Stimulated activated CD8-positive, alpha-beta memory T cell treated with anti-CD3 and anti-CD28 coated beads, Interleukin-7, amount 100 ng/mL, for 24 hours (primary cell): ENCODE measurements at places on chromosomes 4 and X.

DNA sequence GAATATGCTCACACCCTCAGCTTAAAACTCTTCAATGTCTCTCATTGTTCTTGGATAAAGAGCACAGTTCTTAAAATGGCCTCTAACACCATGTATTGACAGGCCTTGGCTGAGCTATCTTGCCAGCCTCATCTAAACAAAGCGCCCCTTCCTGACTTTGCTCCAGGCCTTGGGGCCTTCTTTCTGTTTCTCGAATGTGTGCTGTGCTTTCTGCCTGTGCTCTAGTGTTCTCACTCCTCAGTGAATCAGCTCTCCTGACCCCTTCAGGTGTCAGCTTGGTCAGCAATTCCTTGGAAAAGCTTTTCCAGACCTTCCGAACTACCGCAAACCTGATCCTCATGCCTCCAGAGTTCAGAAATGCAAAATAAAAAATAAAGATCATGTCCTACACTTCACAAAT, 346.3 kb upstream of the FSTL5 start:
- DNase-seq, result no peak

- no peak for DNase-seq
Measured at GRCh38 chrX:117038918-117039440, 576.2 kb upstream of the CT83 start.

DNA sequence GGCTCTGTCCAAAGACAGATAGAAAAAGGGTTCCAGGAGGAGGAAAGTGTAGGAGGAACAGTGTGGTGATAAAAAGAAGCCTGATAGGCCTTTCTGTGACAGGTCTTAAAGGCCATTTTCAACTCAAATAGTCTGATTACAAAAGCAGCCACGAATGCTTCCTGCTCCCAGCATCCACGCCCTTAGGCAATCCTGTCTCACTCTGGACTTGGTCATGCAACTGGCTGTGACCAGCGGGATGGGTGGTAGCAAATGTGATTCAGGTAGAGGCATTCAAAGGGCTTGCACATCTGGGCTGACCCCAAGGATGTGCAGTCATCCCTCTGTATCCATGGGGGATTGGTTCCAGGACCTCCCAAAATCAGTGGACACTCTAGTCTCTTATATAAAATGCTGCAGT, 14.4 kb upstream of the SEPSECS start:
- DNase-seq, result no peak

DNA sequence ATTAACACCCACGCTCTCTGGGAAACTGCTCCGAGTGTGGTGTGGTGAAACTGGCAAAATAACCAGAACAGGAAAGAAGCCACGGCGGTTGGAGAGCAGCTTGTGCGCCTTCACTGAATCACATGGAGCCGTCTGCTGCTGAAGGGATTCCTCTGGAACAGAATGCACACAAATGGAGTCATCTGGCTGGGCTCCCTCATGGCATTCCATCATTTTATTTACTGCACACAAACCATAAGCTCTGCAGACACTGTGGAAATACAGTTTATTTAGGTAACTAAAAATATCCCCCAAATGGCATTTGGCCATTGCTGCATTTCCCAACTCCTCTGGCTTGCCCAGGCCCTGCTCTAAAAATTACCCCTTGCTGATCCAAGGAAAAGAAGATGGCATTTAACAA, 187.0 kb upstream of the S100G start:
- no peak for DNase-seq

DNA sequence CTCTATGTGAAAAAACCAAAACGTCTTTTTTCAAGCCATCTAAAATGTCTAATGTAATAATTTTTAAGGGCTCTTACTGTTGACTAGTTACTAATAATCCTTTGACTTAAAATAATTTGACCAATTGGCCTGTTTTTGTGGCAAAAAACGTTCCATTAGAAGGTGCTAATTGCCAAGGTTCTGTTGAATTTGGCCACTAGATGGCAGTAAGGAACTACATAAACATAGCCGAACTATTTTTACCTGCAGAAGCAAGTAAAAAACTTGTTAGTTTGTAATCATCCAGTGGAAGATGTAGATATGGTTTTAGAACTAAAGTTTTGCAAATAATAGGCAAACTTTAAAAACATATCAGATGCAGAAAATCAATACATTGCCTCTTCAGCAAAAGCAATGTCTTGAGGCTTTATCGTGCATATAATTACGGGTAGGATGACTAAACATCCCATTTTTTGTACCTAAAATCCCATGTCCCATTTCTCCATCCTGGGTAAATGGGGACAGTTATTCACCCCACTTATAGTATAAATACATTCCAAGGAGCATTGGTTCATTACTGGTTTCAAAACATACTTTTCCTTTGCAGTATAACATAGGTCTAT, 57.6 kb downstream of the PROM1 start:
- no peak for DNase-seq

- no peak for DNase-seq
Measured at GRCh38 chr4:87805971-87806370, 6.6 kb downstream of the IBSP start.

- DNase-seq, result no peak
Measured at GRCh38 chrX:74344280-74344622, 40.3 kb downstream of the ZCCHC13 start.

- DNase-seq, result no peak
Measured at GRCh38 chrX:40176351-40177116, 78.8 kb upstream of the BCOR start.

GRCh38 chr4:95758001-95758400, 81.9 kb upstream of the PDHA2 start:
- DNase-seq, result no peak

- DNase-seq, result no peak
Measured at GRCh38 chr4:88527787-88528186, 4.2 kb upstream of the PYURF start.

GRCh38 chr4:27084685-27085361, 224.2 kb downstream of the STIM2 start:
- no peak for DNase-seq

GRCh38 chr4:116585246-116585645, 500.1 kb downstream of the TRAM1L1 start:
- no peak for DNase-seq

- DNase-seq, result no peak
Measured at GRCh38 chr4:66820681-66821080, 724.6 kb downstream of the CENPC start.
